ENCODE measurements at places on chromosomes 3 and 15.

DNA sequence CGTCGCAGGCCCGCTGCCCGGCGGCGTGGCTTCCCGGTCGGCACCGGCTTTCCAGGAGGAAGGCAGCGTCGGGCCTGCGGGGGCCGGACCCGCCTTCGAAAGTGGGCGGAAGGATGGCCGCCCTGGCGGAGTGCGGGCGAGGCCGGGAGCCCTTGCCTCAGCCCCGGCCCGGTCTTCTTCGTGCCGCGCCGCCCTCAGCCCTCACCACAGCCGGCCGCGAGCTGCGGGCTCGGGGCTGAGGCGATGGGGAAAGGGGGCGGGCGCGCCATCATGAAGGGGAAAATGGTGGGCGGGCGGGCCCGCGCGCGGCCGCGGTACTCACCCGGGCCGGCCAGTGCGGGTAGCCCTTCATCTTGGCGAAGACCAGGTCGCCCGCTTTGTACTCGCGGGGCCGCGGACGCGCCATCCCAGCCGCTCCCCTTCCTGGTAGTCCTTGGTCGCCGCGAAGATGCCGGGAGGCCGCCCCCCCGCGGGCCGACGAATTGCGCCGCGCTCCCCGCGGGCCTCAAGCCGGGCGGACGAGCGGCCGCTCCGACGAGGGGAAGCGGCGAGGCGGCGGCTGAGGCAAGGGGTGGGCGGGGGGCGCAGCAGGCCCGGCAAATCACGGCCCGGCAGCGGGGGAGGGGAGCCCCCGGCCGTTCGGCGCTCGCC is 489 bp downstream of the HDGFL3 start:
- DNase-seq = peak; percentile 7

DNA sequence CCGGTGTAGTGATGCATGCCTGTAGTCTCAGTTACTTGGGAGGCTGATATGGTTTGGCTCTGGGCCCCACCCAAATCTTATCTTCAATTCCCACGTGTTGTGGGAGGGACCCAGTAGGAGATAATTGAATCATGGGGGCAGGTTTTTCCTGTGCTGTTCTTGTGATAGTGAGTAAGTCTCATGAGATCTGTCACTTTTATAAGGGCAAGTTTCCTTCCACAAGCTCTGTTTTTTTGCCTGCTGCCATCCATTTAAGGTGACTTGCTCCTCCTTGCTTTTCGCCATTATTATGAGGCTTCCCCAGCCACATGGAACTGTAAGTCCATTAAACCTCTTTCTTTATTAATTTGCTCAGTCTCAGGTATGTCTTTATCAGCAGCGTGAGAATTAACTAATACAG is 566.7 kb upstream of the NECTIN3 start:
- no peak for DNase-seq

DNA sequence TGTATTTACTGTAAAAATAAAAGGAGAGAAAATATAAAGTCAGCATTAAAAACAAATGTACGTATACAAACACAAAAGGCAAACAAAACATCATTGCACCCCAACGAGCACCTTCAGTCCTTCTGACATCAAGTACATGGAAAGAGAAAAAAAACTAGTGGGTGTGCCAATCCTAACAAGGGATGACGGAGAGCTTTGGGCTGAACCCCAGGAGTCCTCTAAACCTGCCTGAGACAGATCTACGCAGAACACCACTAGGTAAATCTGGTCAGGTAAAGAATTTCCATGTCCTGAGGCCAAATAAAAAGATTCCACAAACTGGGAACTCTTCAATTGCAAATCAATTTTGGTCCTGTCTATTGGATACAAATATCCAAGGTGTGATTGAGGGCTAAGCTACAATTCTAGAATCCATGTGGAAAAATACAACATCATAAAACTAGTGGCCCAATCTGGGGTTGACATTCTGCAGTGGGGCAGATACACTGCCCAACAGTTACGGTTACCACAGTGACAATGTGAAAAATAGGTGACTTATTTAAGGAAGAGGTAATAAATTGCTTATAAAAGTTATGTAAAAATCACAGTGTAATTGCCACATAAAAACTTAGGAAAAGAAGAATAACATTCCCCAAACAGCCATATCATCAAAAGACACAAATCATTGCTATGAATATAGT is 14.2 kb downstream of the IFT80 start:
- DNase-seq = no peak

DNA sequence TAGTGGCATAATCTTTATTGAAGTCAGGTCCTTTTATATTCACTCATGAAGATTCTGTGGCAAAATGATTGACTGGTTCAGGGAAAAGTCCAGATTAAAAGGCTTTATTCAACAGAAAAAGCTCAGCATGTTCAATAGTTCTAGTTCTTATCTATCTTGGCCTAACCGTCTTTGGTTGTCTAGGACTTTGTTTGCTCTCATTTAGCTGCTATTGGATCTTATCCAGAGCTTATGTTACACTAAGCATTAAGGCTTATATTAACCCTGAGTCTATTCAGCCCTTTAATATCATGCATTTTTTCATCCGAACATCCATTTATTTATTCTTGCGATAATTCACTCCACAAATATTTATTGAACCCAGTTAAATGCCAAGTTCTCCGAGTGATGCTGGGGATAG is 601.0 kb upstream of the SGO1 start:
- DNase-seq = no peak

DNA sequence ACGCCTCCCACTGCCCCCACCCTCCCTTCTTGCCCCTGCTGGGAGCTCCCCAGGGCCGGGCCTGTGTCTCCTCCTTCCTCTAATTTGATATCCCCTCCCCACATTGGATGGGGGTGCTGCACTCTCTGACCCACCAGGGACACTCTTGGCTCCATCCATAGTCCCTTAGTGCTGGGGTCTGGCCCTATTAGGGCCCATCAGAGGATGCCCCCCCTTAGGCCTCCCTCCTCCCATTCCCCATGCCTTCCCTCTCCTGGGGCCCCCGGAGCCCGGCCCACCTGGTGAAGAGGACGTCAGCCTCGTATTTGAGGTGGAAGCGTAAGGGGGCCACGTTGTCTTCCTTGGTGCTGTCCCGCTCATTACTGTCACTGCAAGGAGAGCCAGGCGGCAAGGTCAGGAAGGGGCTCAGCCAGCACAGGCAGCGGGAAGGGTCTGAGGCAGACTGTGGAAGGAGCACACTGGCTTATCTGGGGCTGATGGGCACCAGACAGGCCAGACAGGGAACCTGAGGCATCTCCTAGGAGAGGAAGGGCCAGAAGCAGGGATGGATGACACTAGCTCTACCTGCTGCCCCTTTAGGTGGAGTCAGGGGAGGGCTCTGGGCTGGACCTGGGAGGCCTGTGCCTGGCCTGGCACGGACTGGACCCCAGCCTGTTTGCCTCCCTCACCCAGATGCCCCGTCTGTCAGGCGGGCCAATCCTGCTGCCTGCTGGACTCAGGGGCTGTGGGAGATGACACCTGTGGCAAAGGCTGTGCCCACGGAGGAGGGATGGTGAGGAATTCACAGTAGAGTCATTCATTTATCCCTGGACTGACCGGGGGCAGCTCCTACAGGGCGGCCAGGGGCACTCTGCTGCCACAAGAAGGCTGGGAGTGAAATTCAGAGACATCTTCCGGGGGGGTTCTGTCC is 36.2 kb downstream of the FEM1B start:
- no peak for DNase-seq

GRCh38 chr3:188664795-188665194 is 507.0 kb upstream of the TPRG1 start:
- DNase-seq = no peak

Data from stimulated activated CD4-positive, alpha-beta T cell treated with anti-CD3 and anti-CD28 coated beads, Interleukin-4, amount 100 ng/mL, for 1 hour (primary cell).